ENCODE measurements at places on chromosomes 16 and 17. TPM values are rescaled to one million over a fixed set of nuclear protein-coding genes. Genes with fewer than 3 reads are reported as not detected.

- no peak for DNase-seq
These were observed 19.8 kb downstream of the CCL4 start for GRCh38 chr17:36123431-36123830.

The WIPI1 gene
- total RNA-seq: 74.5 TPM

DNA sequence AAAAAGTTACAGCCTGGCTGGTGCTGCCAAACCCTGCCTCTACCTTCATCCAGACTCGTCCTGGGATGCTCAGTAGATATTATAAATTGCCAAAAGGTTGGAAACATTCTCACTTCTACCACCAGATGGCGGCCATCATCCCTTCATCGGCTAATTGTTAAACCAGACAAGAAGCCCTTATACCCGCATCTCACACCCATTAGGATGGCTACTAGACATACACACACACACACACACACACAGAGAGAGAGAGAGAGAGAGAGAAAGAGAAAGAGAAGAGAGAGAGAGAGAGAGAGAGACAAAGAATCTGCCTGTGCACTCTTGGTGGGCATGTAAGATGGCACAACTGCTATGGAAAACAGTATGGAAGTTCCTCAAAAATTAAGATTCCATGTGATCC is 15.0 kb upstream of the SCIMP start:
- no peak for DNase-seq

DNA sequence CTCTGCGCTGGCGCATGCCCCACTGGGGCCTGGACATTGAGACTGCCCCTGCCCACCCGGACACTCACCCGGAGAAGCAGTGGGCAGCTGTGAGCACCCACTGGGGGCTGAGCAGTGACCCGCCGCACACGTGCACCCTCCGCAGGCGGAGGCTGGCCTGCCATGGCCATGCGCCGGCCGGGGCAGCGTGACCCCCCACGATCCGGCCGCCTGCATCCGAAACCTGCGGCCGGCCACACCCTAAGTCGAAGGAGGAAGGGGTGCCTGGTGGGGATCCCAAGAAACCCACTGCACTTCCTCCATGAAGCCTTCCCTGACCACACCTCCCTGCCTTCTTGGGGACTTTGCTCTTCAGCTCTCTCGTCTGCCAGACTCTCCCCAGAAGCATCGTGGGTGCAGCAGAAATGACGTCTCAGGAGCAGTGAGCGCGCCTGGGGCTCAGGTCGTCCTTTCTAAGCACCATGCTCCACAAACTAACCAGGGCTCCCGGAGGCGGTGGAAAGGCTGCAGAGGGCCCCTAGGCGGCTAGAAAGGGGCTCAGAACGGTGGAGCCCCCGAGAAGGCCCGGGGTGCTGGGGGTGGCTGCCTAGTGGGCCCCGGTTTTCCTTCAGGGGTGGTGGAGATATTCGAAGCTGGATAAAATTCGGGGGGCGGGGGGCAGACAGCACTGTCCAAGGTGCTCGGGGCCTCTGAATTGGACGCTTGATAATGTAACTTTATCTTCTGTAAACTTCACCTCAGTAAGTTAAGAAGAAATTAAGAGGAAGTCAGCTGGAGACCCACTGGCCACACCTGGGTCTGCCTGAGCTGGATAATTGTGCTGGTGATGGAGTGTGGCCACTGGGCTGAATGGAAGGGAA is 1.5 kb downstream of the TPSG1 start:
- no peak for DNase-seq

DNA sequence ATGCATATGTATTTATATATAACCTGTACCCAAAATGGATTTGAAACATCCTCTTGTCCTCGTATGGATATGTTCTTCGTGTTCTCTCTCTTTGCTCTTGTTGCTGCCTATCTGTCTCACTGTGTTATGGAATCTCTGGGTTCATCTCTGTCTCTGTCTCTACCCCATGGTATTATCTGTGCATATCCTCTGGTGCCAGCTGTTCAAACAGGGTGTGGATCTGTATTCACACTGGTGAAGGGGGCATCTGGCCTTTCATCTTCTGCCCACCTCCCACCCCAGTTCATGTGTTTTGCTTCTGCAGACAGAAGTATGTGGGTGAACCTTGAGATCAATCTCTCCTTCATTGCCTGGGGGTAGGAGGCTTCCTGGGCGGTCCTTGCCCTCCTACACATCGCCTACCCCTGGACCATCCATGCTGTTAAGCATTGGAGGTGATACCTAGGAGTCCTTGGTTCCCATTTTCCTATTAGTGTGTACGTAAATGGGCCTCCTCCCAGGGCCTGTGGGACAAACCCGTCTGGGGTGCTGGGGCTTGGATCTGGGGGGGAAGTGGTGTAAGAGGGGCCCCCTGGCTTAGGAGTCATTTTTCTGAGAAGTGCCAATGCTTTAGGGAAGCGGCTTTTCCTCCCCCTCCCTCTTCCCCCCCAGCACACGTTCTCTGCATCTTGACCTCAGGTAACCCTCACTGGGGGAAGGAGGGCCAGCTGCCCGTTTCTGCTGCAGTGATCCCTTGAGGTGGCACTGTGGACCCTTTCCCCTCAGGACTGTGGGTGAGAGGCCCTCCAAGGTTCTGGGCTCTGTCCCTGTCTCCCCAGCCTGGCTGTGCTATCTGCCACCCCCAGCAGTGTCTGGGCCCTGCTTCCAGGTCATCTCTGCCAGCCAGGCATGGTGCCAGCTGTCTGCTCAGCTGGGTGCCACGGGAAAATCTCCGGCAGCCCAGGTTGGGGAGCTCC is 21.1 kb downstream of the RARA start:
- DNase-seq: no peak
